ENCODE measurements at places on chromosomes 11 and 22.

- DNase-seq = no peak
Observed at GRCh38 chr22:37967637-37968451, 14.3 kb downstream of the POLR2F start.

GRCh38 chr11:79119491-79120284 is 321.1 kb downstream of the TENM4 start:
- no peak for DNase-seq

- DNase-seq = no peak
Observed at GRCh38 chr11:5405173-5405572, 16.7 kb upstream of the OR51Q1 start.

DNA sequence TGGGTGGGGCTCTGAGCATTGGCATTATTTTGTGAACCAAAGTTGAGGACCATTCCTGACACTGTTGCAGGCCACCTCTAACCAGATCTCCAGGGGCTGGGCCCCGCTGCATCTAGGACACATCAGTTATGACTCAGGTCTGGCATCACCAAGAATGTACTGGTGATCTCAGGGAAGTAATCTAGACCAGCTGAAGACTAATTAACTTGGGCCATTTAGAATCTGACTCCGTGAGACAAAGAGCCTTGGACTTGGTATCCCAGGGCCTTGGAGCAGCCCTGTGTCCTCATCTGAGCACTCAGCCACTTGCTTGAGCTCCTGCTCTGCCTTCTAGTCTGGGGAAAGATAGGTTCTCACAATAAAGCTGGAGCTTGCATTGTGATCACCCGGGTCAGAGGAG is 200.6 kb downstream of the KIRREL3 start:
- DNase-seq = no peak

DNA sequence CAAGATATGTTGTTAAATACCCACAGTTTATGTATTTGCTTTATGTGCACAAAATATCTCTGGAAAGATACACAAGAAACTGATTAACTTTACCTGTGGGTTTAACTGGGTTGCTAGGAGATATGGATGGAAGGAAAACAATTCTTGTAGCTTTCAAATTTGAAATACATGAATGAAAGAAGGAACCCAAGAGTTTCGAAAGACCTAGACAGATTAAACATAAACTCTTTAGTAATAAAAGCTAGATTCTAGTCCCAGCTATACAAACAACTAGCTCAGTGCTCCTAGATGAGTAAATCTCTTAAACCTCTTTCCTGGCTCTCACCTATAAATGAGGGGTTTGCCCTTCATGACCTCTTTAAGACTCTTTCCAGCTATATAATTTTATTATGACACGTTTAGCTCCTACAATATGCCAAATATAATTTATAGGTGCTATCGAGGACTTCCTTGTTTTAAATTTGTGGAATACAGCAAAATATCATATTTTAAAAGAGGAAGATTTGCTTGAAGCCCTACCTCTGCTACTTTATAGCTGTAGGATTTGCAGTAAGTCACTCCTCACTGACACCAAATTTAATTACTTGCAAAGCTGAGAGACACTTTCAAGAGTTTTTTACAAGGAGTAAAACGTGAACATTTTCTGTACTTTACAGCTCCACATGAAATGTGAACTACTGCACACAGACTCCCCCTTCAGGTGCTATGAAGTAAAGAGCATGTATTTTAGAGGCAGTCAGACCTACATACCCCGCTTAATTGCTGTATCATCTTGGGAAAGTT is 50.7 kb downstream of the RRAS2 start:
- no peak for DNase-seq

DNA sequence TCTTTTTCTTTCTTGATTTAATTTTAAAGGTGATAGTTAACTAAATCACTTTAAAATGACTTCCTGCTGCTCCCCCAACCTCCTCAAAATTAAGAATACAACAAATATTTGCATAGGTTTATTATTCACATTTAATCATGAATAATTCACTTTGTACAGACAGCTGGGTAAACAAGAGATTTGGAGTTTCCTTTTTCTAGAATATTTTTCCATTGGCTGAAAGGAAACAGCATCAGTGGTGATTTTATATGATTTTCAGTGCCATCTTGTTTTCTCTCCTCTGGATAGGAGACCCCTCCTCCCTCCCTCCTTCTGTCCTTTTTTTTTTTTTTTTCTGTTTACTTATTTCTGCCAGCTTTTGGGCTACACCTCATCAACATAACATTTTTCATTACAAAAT is 60.5 kb downstream of the LIF start:
- no peak for DNase-seq

DNA sequence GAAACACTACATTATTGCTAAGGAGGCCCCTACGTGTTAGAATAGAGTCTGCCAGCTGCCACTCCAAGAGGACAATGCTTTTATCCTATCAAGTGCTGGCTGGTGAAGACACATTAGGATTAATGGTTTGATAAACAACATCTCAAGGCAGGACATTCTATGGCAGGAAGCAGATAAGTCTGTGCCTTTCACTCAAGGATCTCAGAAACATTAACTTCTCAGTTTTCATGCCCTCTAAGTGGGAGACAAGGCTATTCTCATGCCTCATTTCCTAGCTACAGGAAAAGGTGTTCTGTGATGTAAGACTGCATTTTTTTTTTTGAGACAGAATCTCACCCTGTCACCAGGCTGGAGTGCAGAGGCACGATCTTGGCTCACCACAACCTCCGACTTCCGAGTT is 23.5 kb upstream of the TIMP3 start:
- DNase-seq = no peak

DNA sequence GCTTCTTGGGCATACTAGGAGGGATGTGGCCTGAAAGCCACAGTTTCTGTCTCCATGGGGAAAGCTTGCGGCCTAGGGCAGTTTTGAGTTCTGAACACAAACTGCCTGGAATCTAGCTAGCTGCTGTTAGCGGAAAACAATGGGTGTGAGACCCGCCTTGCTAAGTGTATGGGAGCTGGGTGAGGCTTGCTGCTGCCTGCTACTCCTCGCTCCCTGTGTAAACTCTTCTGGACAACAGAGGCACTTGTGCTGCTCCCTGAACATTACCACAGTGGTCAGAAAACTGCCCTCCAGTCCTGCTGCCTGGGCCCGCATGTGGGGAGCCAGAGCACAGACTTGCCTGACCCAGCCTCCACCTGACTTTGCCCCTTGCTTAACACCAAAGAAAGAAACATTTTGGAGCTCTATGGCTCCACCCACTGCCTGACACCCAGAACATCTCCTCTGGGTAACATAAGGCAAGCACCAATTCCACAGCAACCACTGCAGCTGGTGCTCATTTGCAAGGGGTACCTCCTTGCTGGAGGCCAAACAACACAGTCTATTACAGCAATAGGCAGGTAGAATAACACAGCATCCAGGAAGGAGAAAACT is 766.3 kb upstream of the RAG2 start:
- DNase-seq = no peak

GRCh38 chr22:45870011-45870410 is 107.0 kb downstream of the WNT7B start:
- no peak for DNase-seq

DNA sequence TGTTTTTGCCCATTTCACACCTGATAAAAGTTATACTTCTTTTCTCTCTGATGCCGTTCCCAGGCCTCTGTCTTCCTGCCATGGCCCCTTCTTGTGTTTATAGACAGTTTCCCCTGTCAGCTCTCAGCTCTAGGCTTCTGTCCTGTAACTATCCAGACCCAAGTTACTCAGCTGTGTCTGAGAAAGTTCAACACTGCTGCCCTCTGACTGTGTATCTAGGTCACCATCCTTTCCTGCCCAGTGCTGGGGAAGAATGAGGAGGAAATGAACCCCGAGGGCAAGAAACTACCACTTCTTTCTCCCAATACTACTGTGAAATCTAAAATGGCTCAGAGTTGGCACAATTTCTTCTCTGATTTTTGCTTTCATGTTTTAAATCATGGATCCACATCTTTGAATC is 29.6 kb downstream of the SNX19 start:
- DNase-seq = no peak

Measured in tibial nerve (tissue), 4 donors.